ENCODE measurements at places on chromosomes 6 and 20. TPM values are rescaled to one million over a fixed set of nuclear protein-coding genes. Genes with fewer than 3 reads are reported as not detected.

- peak overlapping the region; percentile 50 for H3K4me3 ChIP-seq
- DNase-seq = no peak
- peak overlapping the region; percentile 13 for H3K27ac ChIP-seq
- no peaks in the 10 kb centered on the region for H3K36me3 ChIP-seq
Measured at GRCh38 chr6:5995658-5995948, 11.1 kb downstream of the NRN1 start.

DNA sequence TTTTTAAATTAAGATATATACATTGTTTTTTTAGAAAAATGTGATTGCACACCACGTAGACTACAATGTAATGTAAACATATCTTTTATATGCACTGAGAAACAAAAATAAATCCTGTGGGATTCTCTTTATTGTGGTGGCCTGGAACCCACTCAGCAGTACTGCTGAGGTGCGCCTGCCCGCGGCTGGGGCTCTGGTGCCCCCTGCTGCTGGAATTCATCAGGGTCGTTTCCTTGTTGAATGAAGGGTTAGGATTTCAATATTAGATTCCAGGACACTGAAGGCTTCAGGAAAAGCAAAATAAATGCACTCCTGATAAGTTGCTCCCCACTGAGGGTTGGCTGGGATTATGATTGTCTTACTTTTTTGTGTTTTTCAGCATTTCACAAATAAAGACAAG is 175.8 kb upstream of the GGTLC1 start:
- no peaks in the 10 kb centered on the region for H3K36me3 ChIP-seq
- H3K27me3 ChIP-seq = no peaks in the 10 kb centered on the region
- no peak overlapping the region for H3K4me3 ChIP-seq
- DNase-seq = no peak
- H3K27ac ChIP-seq = no peak overlapping the region

Gene NFATC2
- 4.8 TPM for total RNA-seq

Gene ENPP1
- total RNA-seq = 61.6 TPM

Gene AIF1
- total RNA-seq = 8.3 TPM

Gene BMP5
- total RNA-seq = 0.95 TPM

Gene SOBP
- total RNA-seq = 1.5 TPM

Gene PRL
- total RNA-seq = not detected

Measured in right lobe of liver (tissue), 6 donors.